ENCODE measurements at places on chromosomes 7 and 10.

- DNase-seq: no peak
Observed at GRCh38 chr10:113957013-113957412, 86.7 kb upstream of the ADRB1 start.

DNA sequence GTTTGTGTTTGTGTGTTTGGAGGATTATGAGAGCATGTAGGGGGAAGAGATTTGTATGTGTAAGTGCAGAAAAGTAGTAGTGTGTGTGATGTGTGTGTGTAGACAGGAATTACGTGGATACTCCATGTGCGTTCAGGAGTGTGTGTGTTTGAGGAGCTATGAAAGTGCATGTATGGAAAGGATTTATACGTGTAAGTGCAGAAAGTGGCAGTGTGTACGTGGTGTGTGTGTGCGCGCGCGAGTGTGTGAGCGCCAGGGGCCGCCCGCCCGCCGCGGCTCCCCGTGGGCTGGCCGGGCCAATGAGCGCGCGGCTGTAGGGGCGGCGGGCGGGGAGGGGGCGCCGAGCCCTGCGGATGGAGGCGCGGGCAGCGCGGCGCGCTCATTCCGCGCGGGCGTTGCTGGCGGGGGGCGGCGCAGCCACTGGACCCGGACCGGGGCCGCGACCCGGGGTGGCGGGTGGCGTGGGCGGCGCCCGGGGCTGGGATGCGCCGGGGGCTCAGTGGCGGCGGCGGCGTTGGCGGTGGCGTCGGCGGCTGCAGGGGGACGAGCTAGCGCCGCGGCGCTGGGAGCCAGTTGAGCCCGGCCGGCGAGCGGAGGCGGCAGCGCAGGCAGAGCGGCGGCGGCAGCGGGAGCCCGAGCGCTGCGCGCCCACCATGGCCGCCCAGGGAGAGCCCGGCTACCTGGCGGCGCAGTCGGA is at the start of gene BICC1:
TSS of gene BICC1 (plus strand) at position 382 of the 697 bp plus-strand sequence. CDS start at position 654, 272 bp downstream.
- no peak for DNase-seq

- DNase-seq: no peak
Observed at GRCh38 chr10:126538439-126539135, 131.9 kb downstream of the C10orf90 start.

- no peak for DNase-seq
Observed at GRCh38 chr10:79883986-79884385, 57.4 kb downstream of the NUTM2E start.

DNA sequence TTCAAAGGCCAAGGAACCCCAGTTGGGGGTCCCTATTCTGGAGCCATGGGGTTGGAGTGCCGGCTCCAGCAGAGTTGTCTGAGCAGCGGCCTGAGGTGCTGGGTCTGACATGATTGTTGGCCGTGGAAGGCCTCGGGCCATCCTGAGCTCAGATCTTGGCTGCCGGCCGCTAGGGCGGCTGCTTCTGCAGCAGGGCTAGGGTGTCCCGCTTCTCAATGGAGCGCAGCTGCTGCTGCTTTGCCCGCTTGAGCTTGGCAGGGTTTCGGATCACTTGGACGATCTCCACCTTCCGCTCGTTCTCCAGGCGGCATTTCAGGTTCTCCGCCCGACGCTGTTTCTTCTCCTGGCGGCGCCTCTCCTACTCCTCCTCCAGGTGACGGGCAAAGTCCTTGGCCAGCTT is 171.1 kb downstream of the HIBADH start:
- DNase-seq: no peak

GRCh38 chr7:33145156-33145555 is 15.8 kb downstream of the BBS9 start:
- DNase-seq: no peak

- no peak for DNase-seq
Observed at GRCh38 chr7:92729172-92729571, 107.2 kb downstream of the CDK6 start.

GRCh38 chr7:157674715-157675426 is 338.1 kb downstream of the DNAJB6 start:
- no peak for DNase-seq

DNA sequence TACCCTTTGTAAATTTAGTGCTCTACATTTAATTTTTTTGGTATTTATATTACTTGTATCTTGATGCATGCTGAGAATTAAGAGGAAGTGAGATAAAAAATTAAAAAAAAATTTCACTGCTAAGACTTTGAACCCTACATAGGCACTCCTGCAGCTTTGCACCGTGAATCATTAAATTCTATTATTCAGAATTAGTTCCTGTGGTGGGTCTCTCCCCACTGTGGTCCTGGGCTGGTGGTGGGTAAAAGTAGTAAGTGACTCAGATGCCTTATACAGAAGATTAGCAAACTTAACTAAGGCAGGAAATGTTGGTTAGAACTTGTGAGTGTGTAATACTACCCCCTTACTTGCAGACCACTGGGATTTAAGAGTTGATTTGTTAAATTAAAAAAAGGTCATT is 72.6 kb downstream of the AP3M1 start:
- DNase-seq: no peak

GRCh38 chr10:103491729-103492364 is 1.7 kb upstream of the NEURL1 start:
- no peak for DNase-seq

- no peak for DNase-seq
Observed at GRCh38 chr7:131537571-131537978, 18.9 kb downstream of the PODXL start.

DNA sequence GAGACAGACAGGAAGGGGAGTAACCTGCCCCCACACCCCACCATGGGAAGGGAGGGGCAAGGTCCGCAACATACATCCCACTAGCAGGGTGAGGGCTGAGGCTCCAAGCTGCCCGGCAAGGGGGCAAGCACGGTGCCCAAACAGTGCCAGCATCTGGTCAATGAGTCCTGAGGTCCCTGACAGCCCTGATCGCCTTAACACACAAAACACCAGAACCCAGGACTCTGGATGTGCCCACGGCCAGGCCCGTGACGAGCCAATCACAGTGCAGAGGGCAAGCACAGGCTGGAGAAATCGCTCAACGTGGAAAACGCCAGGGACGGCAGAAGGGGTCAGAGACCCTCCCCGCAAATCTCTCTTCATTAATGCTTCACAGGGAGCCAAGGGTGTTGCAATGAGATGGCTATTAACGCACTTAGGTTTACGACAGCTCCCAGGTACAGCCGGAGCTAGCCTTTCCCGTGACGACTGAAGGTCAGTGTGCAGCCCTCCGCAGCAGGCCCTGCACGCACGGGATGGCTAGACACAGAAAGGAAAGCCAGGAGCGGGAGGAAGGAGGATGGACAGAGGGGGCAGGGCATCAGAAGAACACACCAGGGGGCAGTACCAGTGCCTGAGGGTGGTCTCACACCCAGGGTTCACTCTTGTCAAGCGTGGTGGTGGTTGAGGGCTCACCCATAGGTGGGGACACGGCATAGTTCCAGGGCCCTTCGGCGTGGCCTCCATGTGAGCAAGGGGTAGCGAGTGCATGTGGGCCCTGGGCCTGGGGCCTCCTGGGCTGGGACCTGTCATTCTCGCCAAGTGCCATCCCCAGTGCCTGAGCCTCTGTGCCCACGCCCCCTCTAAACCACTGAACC is 220.5 kb downstream of the MAD1L1 start:
- no peak for DNase-seq

DNA sequence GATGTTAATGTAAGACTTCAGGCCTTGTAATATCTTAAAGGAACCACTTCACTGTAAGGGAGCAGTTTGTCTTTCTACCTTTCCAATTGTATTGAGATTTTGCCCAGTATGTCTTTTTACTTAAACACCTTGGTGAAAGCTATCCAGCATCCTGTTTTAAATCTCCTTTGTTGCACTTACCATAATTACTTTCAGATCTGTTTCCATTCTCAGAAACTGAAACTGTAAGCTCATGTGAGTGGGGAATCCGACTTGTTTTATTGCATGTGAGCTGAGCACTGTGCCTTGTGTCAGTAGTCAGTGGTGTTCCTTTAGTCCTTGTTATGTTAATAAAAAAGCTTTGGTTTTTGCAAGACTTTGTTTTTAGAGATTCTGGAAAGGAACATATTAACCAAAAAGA is 42.2 kb downstream of the BMPR1A start:
- no peak for DNase-seq

DNA sequence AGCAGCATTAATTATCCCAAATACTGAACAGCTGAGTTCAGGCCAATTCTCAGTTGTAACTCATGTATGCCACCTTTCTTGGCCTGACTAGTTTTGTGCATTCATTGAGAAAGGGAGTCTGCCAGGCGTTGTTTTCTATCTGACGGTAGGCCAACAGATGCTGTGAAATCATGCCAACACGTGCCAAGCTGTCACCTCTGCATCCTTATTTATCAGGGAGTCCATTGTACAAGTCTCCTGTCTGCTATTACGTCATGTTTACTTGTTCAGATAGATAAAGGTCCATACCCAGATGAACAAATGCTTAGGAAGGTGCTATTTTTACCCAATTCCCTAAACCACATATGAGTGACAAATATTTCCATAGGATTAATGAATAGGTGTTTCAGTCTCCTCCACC is 127.2 kb upstream of the CDK6 start:
- DNase-seq: no peak

GRCh38 chr10:131899695-131900349 is 986 bp upstream of the PPP2R2D start:
- DNase-seq: no peak

- no peak for DNase-seq
Observed at GRCh38 chr7:79506481-79506880, 53.0 kb upstream of the MAGI2 start.

GRCh38 chr10:57689596-57690297 is 577.9 kb downstream of the IPMK start:
- DNase-seq: no peak

DNA sequence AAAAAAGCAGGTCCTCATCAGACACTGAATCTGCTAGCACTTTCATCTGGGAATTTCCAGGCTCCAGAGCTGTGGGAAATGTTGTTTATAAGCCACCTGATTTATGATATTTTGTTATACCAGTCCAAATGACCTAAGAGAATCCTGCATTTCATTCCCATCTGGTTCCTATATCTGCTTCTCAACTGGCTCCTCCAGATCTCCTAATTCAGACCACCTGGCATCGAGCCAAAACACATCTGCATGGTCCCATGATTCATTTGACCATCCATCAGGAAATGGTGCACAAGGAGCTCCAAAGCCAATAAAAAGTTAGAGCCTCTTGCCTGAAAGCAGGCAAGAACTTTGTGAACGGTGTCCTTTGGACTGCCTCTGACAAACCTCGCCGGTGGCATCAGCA is 108.9 kb downstream of the IPMK start:
- no peak for DNase-seq

GRCh38 chr7:56079450-56080185 is 13.1 kb downstream of the PHKG1 start:
- peak; percentile 83 for DNase-seq

DNA sequence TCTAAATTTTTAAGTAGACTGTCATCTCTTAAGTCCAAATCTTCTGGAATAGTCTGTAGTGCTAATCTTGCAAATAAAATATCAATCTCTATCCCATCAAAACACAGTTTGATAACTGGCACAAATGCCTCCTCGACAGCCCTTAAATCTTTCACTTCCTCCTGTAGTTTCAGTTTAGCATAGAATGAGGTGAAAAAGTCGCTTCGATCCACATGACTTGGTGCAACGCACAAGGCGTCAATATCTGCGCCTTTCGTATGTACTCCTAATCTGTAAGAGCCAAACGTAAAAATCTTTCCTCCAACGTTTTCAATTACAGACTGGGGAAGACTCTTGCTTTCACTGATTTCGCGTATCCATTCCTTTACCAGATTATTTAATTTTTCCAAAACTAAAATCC is 603 bp downstream of the PAPOLB start:
- DNase-seq: no peak

DNA sequence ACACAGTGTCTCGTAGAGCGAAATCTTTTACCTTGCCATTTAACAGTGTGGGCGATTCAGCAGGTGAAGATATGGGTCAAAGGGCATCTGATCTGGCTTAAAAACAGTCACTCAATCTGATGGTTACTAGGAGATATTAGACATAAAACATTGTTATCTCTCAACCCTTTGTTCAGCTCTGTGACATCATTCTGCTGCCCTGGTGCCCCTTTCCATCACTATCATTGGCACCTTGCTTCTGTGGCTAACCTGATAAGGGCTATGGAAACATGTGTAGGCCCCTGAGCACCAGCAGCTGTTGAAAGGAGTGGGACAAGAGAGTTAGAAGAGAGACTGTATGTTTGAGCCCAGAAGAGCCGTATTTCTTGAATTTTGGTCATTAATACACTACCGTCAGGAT is 650.3 kb downstream of the PHTF2 start:
- no peak for DNase-seq

GRCh38 chr10:30059209-30060107 is at the start of gene JCAD:
JCAD (minus strand) TSS chr10:30059586; CDS start chr10:30047812, 11,774 bp downstream.
- DNase-seq: no peak

DNA sequence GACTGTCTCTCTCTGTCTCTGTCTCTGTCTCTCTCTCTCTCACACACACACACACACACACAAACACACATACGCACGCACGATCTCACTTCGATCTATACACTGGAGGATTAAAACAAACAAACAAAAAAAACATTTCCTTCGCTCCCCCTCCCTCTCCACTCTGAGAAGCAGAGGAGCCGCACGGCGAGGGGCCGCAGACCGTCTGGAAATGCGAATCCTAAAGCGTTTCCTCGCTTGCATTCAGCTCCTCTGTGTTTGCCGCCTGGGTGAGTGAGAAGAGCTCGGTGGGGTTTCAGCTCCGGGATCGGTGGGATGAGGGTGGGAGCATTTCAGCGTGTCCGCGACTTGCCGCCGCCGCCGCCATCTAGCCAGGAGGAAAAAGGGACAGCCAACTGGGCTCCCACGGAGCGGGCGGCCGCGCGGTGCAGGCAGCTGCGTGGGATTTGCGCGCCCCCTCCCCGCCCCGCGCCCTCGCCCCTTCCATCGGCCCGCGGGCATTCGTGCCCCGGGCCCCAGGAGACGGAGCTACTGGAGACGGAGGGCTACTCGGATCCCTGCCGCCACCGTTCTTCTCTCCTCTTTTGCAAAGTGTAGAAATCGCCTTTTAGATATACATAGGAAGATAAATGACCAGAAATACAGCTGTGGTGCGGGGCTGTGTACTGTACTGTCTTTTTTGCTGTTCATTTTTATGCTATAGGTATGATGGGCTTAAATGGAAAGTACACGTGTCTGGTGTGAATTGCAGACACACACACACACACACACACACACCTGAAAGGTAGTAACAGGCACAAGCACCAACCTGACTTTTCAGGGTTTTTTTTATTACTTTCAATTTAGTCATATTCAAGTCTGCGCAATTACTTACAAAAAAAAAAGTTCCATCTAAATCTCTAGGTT is 581 bp downstream of the PTPRZ1 start:
- DNase-seq: peak; percentile 35

DNA sequence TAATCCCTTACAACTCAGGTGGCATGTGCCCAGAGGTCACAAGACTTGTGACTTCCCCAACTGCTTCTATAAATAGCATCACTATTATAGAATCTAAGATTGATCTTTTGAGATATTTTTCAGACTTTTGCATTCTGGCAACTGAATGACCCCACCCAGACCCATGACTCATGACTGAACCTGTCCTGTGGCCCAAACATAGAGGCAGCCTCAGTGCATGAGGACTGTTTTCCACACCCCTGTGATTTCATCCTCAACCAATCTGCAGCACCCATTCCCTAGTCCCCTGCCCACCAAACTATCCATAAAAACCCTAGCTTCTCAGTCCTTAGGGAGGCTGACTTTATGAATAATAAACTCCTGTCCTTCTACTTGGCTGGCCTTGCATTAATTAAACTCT is 84.5 kb downstream of the MICU1 start:
- no peak for DNase-seq

- DNase-seq: no peak
Observed at GRCh38 chr10:122515022-122515424, 45.5 kb upstream of the DMBT1 start.

- DNase-seq: no peak
Observed at GRCh38 chr7:138142583-138143201, 66.4 kb downstream of the AKR1D1 start.

All from amygdala (tissue), 56 donors.